NCI-H1436 (cell line): ENCODE measurements at places on chromosomes 1 and 21.

DNA sequence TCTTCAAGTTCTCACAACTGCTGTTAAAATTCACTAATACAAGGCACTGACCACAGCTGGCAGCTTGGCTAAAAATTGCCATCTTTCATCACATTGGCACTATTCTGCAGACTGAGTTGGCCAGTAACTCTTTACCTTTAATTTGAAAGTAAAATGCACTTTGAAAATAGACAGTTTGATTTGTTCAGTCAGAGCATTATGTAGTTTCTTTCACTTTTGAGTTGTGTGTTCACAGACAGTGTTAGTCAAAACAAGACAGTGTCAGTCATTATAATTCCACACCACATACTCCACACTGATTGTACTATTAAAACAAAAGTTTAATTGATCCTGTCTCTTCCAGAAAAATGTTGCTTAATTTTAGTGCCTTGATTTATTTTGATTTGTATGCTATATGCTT is 160.7 kb downstream of the SDCCAG8 start:
- no peak for DNase-seq

GRCh38 chr1:227809026-227809425 is 6.4 kb upstream of the PRSS38 start:
- no peak for DNase-seq

DNA sequence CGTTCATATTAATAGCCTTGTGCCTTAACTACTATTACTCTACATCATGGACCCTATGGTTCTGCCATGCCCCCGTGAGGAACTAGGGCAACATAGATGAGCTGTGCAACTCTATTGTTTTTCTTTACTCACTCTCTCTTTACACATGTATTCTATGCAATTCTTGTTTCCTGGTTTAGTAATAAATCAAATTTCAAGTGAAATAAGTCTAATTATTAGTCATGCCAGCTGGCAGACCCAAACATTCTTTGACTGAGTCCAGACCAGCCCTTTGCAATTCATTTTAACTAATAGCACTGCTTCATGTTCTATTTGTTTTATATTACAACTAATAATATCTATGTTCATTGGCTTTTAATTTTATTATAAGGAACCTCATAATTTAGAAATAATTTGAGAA is 789.3 kb upstream of the ADAMTS5 start:
- no peak for DNase-seq

- DNase-seq = no peak
These were observed 216.0 kb downstream of the DYRK1A start for GRCh38 chr21:37582590-37582989.

DNA sequence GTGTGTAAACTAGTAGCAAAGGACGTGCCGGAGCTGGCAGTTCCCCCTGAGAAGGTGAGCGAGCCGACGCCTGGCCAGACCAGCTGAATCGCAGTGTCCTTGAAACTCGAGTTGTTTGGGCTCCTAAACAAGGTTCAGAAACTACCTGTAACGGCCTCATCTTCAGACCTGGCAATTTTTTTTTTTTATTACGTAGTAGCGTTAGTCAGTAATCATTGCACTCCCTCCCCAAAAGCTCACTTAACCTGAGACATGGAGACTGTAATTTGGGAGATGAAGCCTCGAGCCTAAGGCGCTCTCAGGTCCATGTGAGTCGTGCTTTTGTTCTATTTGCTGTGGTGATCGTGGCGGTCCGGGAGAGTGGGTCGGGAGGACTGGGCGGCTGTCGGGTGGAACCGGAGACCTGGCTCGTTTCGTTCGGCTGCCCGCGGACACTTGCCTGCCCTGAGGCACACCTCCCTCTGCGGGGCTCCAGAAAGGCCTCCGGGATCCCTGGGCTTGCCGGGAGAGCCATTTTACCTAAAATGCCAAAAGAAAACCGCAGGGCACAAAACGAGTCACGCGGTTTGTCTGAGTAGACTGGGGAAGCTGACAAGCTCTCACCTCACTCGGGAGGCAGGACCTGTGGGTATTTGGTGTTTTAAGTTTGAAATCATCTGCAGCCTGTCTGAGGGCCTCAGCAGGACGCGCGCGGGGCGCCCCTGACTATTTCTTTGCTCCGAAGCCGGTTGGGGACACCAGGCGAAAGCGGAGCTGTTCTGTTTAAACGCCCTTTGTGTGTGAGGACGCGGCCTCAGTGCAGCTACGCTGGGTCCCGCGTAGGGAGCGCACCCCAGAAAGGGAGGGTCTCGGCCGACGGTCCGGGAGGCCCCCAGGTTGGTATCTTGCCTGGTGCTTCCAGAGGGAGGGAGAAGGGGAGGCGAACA is 722 bp downstream of the LHX8 start:
- no peak for DNase-seq

DNA sequence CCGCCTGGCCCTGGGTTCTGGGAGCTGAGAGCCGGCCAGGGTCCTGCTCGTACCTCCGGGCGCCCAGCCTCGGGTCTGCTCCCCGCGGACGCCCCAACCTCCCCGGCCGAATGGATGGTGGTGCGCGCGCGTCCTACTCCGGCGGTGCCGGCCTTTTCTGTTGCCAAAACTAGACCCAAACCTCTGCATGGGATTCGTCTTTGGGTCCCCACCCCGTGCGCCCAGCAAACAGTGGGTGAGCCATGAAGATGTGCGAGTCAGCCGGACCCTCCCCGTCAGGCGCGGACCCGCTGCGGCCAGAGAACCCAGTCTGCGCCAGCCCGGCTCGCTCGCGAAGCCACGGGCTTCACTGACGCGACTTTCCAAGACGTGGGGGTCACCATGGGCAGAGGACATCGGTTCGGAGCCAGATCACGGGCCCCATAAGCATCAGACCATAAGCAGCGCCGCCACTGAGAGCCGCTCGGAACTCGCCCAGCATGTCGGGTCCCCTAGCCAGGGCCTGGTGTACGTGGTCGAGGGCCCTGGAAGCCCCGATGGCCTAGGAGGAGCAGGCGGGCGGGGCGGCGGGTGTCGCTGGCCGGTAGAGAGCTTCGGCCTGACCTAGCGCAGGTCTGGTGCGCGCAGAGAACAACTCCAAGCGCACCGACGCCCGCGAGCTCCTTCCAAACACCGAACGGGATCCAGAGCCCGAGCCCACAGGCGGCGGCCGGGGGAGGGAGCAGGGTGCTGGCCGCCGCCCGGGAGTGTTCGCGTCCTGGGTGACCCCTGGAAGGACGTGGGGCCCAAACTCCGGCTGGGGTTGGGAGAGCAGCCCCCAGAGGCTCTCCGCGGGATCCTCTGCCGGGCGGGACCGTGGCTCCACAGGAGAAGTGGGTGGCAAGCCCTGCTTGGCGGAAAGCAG is 1.0 kb upstream of the TP73 start:
- no peak for DNase-seq

- peak; percentile 9 for DNase-seq
These were observed 155.4 kb upstream of the KCND3 start for GRCh38 chr1:112144733-112145426.

GRCh38 chr1:180632326-180633056 is 669 bp downstream of the XPR1 start:
- DNase-seq = peak; percentile 41

GRCh38 chr1:207014728-207015127 is 17.8 kb downstream of the C1orf116 start:
- DNase-seq = no peak

- no peak for DNase-seq
These were observed 6.7 kb upstream of the ABCG1 start for GRCh38 chr21:42212266-42212665.

DNA sequence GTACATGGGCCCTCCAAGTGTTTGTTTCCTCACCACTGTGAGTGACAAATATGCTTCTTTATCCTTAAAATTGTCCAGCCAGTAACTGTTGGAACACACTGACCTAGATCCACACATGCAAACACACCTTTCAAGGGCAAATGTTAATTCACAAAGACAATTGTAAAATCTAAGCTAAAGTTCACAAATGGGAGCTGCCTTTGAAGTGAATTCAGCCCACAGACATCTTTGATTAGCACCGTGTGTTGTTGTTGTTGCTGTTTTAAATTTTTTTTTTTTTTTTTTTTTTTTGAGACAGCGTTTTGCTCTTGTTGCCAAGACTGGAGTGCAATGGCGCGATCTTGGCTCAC is 52.3 kb upstream of the SLC16A1 start:
- DNase-seq = no peak

GRCh38 chr1:178109348-178110143 is 15.6 kb downstream of the RASAL2 start:
- DNase-seq = no peak

GRCh38 chr1:52658795-52659194 is 25.8 kb downstream of the SHISAL2A start:
- no peak for DNase-seq

- DNase-seq = no peak
These were observed 123.2 kb downstream of the DMRTB1 start for GRCh38 chr1:53582211-53583020.

DNA sequence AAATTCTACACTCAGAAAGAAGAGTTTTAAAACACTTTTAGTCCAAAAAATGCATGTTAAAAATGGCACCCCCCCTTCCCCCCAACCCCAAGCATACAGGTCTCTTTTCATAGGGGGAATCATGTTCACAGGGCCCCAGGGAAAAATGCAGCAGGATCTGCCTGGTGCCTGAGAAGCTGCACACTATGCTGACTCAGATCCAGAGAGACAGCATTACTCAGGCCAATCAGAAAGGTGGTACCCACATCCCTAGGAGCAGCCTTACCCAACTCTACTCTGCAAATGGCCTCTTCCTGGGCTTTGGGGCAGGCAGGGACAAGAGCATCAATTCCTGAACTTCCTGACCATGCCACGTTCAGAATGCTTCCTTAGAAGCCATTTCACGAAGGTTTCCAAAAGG is 119.0 kb downstream of the HIVEP3 start:
- DNase-seq = no peak

- no peak for DNase-seq
These were observed 98.2 kb downstream of the DHRS3 start for GRCh38 chr1:12519693-12520364.

GRCh38 chr1:22319608-22320007 is 132.0 kb upstream of the ZBTB40 start:
- DNase-seq = no peak
